ENCODE measurements at places on chromosomes 4 and X. TPM values are rescaled to one million over a fixed set of nuclear protein-coding genes. Genes with fewer than 3 reads are reported as not detected.
A peak's percentile ranks its signal among the peaks of the same experiment; 100 is the strongest.

DNA sequence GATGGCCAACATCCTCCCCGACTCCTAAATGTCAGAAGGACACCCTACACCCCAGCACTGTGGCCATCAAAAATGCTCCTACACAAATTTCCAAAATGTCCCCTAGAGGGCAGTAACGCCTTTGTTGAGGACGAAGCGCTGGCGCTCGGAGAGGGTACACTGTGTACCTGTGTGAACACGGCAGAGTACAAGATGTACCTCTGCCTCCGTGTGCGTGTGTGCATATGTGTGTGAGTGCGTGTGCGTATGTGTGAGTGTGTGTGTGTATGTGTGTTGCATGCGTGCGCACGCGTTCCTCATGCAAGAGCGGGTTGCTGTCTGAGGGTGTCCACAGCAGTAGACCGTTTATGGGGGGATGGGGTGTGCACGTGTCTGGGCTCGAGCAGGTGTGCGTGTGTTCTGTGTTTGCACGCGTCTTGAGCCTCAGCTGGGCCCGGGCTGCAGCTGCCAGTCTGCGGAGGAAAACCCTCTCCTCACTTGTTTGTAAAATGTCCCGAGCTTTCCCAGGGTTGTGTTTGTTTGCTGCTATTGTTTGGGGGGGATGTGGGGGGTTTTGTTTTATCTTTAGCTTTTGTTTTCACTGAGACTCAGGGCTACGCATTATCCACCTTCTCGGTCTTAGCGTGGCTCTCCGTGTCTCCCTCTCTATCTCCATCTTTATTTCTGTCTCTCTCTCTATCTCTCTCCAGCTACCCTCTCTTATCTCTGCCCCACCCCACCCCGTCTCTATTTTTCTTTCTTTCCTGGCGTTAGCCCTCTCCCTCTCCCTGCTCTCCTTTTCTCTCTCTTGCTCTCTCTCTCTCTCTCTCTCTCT lies 10.4 kb upstream of the TSPYL2 start:
- H3K4me1 ChIP-seq, result peaks cover 19% of the 10 kb centered on the region
- no peaks in the 10 kb centered on the region for H3K27me3 ChIP-seq
- peak; percentile 52 for DNase-seq
- peak overlapping the region; percentile 89 for H3K4me3 ChIP-seq
- peak overlapping the region; percentile 87 for H3K27ac ChIP-seq
- no peaks in the 10 kb centered on the region for H3K36me3 ChIP-seq

DNA sequence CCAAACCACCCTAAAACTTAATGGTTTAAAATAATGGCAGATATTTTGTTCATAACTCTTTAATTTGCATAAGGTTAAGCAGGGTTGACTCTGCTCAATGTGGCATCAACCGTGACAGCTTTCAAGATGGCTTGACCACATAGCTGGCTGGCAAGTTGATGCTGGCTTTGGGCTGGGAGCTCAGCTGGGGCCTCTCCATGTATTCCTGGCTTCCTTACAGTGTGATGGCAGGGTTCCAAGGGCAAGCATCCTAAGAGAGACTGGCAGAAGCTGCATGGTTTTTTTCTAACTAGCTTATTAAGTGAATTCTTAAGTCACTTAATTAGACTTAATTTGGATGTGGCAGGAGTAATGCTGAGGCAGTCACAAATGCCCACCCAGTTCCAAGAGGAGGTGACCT lies 4.5 kb downstream of the RP2 start:
- no peak for DNase-seq
- no peak overlapping the region for H3K4me3 ChIP-seq

DNA sequence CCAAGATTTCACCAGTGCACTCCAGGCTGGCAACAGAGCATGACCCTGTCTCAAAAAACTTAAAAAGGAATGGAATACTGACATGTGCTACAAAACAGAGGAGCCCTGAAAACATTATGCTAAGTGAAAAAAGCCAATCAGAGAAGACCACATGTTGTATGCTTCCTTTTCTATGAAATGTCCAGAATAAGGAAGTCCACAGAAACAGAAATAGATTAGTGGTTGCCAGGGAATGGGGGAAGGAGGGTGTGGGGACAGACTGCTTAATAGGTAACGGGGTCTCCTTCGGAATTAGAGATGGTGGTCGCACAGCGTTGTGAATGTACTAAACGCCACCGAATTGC lies 30.1 kb upstream of the KIAA0232 start:
- H3K4me1 ChIP-seq, result peaks cover 10% of the 10 kb centered on the region
- H3K27me3 ChIP-seq, result no peaks in the 10 kb centered on the region
- no peak for DNase-seq
- peak overlapping the region; percentile 80 for H3K27ac ChIP-seq
- no peak overlapping the region for H3K4me3 ChIP-seq

DNA sequence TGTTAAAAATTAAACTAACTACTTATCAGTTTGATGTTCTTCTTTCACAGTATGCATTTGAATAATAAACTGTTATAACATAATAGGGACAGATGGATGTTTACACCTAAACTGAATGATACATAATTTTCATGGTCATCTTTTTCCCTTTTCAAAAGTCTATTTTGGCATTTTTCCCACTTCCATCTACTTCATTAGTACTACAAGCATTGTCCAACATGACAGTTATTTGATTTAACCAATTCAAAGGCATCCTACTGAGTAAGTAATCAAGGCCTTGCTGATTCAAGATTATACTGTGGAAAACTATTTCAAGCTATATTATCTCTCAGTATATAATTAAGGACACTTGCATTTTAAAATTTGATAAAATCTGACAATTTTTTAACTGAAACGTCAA lies 212.9 kb downstream of the FAT4 start:
- no peaks in the 10 kb centered on the region for H3K4me1 ChIP-seq
- no peaks in the 10 kb centered on the region for H3K36me3 ChIP-seq
- no peak overlapping the region for H3K27ac ChIP-seq
- H3K27me3 ChIP-seq, result no peaks in the 10 kb centered on the region

- H3K27me3 ChIP-seq, result peaks cover 10% of the 10 kb centered on the region
- no peak overlapping the region for H3K4me3 ChIP-seq
- H3K27ac ChIP-seq, result no peak overlapping the region
Observed at GRCh38 chr4:37765741-37766140, 60.7 kb upstream of the PGM2 start.

- H3K36me3 ChIP-seq, result no peaks in the 10 kb centered on the region
- H3K4me3 ChIP-seq, result no peak overlapping the region
- no peaks in the 10 kb centered on the region for H3K27me3 ChIP-seq
- no peak overlapping the region for H3K27ac ChIP-seq
- no peak for DNase-seq
- H3K4me1 ChIP-seq, result no peaks in the 10 kb centered on the region
Observed at GRCh38 chr4:159593681-159594080, 490.8 kb downstream of the RAPGEF2 start.

Gene GPRIN3
- 88.5 TPM for total RNA-seq

Gene GYPE
- not detected for total RNA-seq

Gene DCAF4L1
- total RNA-seq, result 0.25 TPM

Gene ATP8A1
- total RNA-seq, result 59.2 TPM

Gene TBX22
- total RNA-seq, result not detected

Measured in T-helper 17 cell (primary cell).